ENCODE measurements at places on chromosomes 6 and 20.

DNA sequence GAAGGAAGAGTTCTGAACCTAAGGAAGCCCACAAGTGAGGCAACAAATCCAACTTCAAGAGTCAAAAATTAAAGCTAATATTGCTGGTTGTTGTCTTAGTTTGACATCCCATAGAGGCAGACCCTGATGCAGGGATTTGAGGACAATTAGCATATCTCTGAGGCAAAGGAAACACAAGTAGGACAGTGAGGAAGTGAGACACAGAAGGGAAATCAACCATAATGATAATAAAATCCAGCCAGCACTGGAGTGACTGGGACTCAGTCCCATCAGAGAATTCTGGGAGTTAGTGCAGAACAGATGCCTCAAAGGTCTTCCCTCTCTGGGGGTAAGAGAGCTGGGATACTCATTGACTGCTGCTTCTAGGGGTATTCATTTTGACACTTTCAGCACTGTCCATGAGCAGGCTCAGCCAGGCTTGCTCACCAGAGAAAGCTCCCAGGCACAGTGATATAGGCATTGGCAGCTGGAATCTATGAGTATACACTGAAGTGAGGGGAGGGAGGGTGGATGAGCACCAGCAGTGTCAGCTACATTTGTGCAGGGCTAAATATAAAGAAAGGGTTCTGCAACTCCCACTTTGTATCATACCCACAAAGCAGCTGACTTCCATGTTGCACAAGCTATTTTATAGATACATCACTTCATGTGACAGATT, 43.4 kb upstream of the SPTLC3 start:
- DNase-seq: no peak

DNA sequence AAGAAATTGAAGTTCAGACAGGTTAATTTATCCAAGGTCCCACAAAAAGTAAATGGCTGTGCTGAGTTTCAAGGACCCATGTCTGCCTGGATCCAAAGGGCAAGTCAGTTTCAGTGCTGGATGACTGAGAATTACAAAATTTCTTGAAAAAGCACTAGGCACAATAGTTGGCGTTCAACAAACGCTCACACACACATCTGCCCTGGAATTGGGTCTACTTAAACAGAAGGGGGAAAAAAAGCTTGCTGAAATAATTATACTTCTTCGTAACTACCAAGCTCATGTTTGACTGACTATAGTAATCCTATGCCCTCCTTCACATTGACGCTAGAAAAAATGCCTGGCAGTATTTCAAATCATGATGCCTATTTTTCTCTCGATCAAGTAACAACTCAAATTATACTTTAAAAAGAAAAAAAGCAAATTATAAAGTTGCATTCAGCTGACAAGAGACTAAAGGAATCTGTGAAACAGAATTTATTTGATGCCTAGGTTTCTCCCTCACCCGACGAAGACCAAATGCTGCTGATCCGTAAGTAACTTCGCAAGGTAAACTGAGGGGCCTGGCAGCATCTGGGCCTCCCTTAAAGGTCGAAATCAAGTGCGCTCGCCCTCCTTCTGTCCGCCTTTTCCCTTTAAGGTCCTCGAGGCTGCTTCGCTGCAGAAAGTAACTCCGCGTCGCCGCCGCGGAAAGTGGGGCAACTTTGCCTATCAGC, 650 bp upstream of the CD2AP start:
- DNase-seq: no peak

GRCh38 chr6:86192123-86192522, 549.4 kb upstream of the SYNCRIP start:
- no peak for DNase-seq

DNA sequence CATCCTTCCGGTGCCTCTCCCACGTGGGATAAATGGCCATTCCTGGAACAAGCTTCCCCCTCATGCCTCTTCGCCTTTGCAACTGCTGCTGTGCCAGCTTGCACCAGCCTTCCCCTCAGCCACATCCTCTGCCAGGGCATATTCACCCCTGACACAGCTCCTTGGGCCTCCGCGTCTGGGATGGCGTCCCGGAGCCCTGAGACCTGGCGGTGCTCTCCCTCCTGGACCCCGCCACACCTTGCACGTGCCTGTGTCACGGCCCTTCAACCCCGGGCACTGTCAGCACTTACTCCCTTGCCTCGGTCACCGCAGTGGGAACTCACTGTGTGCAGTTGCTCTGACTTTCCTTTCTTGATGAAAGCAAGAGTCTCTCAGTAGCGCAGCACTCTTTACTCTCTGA, 13.2 kb downstream of the BPHL start:
- DNase-seq: no peak

- peak; percentile 36 for DNase-seq
Observed at GRCh38 chr6:135129136-135129856, 51.8 kb upstream of the MYB start.
